Gastroesophageal sphincter (tissue), 4 donors: ENCODE measurements at places on chromosomes 7 and 10. TPM values are rescaled to one million over a fixed set of nuclear protein-coding genes. Genes with fewer than 3 reads are reported as not detected.

DNA sequence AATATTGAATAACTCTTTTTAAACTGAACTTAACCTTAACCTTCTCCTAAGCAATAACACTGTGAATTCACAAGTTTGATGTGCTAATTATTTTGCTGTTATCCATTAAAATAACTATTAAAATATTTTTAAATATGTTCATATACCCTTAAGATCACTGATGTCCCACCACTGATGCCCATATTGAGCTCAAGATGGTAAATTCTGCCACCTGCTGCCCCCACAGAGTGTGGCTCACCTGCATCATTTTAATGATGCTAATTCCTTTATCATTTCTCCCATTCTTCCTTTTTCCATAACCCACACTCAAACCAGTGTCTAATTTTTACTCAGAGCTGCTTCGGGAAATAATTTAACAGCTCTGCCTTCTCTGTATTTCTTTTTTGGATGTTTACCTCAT is 82.3 kb upstream of the ARID5B start:
- no peak for ATAC-seq

- ATAC-seq = no peak
These were observed 19.9 kb upstream of the GIMAP8 start for GRCh38 chr7:150430465-150431085.

DNA sequence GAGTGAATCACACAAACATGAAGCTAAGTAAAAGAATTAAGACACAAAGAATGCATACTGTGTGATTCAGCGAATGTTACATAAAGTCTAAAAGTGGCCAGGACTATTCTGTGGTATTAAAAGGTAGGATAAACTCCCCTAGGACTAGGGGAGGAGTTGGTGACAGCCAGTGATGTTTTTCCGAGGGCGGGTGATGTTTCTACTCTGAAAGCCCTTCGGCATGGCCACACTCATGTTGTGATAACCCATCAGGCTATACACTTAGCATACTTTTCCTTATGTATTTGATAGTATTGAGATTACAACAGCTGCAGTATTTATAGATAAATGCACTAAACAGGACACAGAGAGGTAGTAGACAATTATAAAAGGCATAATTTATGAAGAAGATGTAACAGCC is 15.8 kb upstream of the CYP2E1 start:
- ATAC-seq = no peak

DNA sequence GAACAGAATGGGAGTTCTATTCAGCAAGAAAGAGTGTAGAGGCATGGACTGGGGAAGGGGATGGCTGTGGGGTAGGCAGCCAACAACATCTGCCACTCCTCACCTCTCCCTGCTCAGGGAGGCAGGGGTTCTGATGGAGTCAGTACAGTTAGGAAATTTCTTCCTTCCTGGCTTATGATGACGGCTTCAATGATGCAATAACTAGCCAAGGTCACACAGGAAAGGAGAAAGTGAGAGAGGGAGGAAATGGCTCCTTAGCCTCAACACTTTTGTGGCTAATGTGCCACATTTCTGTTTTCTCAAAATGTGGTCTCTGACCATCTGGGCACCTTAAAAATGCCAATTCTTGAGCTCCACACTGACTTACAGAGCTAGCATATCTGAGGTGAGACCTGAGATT is 79.3 kb upstream of the PDZD8 start:
- ATAC-seq = no peak

Gene DRGX
- total RNA-seq = not detected

- ATAC-seq = no peak
These were observed 78.0 kb downstream of the CYP51A1 start for GRCh38 chr7:92056286-92056685.

DNA sequence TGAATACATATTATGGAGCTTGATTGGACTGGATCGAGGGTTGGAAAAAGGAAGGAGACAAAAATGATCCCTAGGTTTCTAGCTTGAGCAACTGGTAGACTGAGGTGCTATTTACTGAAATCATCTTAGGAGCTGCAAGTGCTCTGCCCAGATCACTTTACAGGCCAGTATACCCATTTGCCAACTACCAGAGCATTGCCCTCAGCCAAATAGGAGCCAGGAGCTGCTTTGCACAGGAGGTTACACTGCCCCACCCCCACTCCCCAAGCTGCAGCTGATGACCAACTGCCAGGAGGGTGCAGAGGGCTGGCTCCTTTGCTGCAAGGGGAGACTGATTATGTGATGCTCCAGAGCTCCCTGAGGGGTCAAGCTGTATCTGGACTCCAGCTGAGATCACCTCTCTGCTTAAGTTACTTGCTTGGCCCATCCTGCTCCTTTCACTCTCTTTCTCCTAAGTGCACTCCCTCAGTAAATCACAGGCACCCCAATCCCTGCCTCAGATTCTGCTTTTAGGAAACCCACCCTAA is 275.4 kb downstream of the ZEB1 start:
- ATAC-seq = no peak

GRCh38 chr10:98432330-98432729 is 14.4 kb downstream of the HPS1 start:
- ATAC-seq = no peak

Gene CLIP2
- 23.0 TPM for total RNA-seq

Gene CLCN1
- not detected for total RNA-seq

Gene KLHL7
- total RNA-seq = 25.7 TPM

Gene LBX1
- not detected for total RNA-seq

DNA sequence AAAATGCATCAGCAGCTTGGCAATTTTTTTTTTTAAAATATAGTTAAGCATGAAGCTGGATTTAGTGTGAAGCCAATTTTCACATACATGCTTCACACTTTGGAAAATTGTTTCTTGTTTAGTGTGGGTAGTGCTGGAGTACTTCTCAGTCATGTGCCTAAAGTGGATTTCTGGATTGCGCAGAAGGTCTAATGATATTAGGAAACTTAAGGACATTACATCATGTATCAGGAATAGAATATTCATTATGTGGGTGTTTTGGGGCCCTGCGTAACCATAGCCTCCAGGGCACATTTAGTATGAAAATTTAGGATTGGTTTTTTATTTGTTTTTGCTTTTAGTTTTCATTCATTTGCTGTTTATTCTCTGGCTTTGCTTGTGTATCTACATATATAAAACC is 28.8 kb upstream of the BNIP3 start:
- no peak for ATAC-seq

Gene SGCE
- 138 TPM for total RNA-seq

DNA sequence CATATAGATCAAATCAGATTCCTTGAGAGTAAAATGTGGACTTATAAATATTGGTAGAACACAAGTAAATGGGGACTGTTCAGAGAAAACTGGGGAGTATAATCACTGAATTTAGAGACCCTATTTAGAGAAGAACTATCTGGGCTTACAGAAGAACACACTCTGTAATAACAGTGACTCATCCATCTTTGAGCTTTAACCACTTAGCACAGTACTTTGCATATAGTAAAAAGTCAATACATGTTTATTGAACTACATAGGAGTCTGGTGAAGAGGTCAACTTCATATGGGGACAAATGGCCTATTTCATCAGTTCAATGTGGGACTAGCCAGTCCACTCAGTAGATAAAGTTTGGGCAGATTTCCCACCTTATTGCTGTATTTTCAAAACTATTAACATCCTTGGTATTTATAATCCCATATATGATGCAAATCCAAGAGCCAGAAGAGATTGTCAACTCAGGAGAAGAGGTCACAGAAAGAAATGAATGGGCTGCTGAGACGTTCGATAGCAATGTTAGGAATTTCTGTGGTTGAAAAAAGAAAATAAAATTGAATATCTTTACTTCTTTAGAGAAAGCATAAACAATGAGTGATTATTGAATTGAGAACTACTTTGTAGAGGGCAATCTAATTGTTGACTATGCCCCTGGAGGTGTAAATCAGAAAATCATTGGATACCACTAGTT is 119.3 kb upstream of the CACNA2D1 start:
- ATAC-seq = no peak

Gene PTPRE
- total RNA-seq = 6.4 TPM
